ENCODE measurements at places on chromosomes 3 and 15.

- no peak for DNase-seq
These were observed 220.7 kb downstream of the MEIS2 start for GRCh38 chr15:36879568-36880222.

- no peak for DNase-seq
These were observed 69.3 kb upstream of the SMAD3 start for GRCh38 chr15:66996094-66996493.

GRCh38 chr3:46285931-46286619, 43.8 kb downstream of the CCR3 start:
- DNase-seq, result no peak

GRCh38 chr3:69203631-69204314, 81.4 kb upstream of the LMOD3 start:
- DNase-seq, result no peak

- no peak for DNase-seq
These were observed 103.3 kb downstream of the PCCB start for GRCh38 chr3:136353461-136353860.

Data from stimulated activated CD4-positive, alpha-beta T cell treated with anti-CD3 and anti-CD28 coated beads, Interleukin-2, amount 100 ng/mL, for 4 hours (primary cell).